Transverse colon (tissue), 4 donors: ENCODE measurements at places on chromosomes 12 and 14. TPM values are rescaled to one million over a fixed set of nuclear protein-coding genes. Genes with fewer than 3 reads are reported as not detected.

DNA sequence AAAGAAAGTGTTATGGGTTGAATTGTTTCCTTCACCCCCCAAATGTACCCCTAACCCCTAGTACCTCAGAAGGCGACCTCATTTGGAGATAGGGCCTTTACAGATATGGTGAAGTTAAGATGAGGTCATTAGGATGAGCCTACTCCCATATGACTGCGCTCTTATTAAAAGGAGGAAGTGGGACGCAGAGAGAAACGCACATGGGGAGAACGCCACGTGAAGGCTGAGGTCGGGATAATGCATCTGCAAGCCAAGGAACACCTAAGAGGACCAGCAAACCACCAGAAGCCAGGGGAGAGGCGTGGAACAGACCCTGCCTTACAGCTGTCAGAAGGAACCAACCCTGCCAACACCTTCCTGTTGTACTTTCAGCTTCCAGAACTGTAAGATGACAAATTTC, 1.7 kb upstream of the NRIP2 start:
- DNase-seq: no peak

The TMEM52B gene
- not detected for total RNA-seq

- no peak for DNase-seq
Observed at GRCh38 chr14:62158779-62159178, 396.6 kb downstream of the SNAPC1 start.

The TTC6 gene
- 3.8 TPM for total RNA-seq

GRCh38 chr12:130160711-130161231, 1.5 kb upstream of the FZD10 start:
- DNase-seq: no peak

GRCh38 chr12:51845482-51845881, 3.0 kb downstream of the FIGNL2 start:
- DNase-seq: no peak

DNA sequence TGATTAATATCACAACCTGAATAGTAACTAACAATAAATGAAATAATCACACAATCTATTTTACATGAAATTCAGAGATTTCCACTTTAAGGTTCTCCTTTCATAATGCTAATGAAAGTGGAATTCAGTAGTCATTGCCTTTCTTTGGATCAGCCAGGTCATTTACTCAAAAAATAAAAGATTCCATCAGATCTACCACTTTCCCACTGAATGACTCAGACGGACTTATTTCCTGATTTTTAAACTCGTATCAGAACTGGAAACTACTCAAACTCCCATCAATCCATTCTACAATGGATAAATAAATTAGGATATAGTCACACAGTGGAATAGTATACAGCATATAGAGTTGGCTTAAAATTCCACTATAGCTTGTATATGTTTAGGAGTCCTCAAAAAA, 237.1 kb downstream of the MED13L start:
- no peak for DNase-seq
